ENCODE measurements at places on chromosomes 13 and 19. TPM values are rescaled to one million over a fixed set of nuclear protein-coding genes. Genes with fewer than 3 reads are reported as not detected.

Gene TMEM59L
- not detected for total RNA-seq

Gene IGFL2
- total RNA-seq, result 57.7 TPM

Gene DNAAF3
- 0.45 TPM for total RNA-seq

Gene ZNF729
- not detected for total RNA-seq

Gene ANGPTL8
- not detected for total RNA-seq

DNA sequence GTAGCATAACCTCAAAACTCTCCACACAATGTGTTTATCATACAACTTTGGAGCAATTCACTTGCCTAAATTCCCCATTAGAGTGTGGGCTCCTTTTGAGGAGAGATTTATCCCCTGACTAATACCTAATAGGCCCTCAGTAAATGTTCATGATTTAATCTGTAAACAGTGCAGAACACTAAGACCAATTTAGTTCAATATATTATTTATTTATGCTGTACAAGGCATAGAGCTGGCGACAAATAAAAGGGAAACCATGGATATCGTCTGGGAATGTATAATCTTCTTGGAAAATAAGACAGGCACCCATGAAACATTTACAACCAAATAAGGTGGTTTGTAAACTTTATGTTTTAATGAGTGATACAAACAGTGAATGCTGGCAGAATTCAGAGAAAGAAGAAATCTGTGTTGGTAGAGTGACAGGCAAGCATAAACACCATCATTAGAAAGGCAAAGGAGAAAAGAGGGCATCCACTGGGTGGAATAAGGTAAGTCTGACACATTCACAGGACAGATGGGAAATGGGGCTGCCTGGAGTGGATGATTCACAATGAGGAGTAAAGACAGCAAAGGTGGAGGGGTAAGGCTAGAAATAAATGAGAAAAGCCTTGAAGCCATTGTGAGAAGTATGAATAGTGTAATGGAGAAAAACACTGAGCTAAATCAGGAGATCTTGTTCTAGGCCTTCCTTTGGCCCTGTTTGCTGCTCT lies 106.1 kb upstream of the MIR17HG start:
- H3K36me3 ChIP-seq, result no peaks in the 10 kb centered on the region
- no peaks in the 10 kb centered on the region for H3K4me1 ChIP-seq
- no peak overlapping the region for H3K4me3 ChIP-seq
- no peak overlapping the region for H3K27ac ChIP-seq
- no peaks in the 10 kb centered on the region for H3K27me3 ChIP-seq

DNA sequence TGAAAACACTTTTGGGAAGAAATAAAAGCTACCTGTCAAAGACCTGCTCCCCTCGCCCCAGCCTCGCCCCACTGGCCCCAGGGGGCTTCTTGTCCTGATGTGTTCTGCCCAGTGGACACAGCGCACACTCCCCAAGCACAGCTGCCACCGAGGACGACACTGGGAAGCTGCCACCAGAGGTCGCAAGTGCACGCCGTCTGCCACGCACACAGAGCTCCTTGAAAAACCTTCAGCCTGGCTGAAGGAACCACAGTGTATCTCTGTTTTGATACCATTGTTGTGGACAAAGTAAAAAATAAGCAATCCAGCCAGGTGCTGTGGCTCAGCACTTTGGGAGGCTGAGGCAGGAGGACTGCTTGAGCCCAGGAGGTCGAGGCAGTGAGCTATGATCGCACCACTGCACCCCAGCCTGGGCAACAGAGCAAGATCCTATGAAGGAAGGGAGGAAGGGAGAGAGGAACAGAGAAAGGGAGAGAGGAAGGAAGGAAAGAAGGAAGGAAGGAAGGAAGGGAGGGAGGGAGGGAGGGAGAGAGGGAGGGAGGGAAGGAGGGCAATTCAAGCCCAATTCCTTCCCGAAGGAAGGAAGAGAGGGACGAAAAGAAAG lies 57.3 kb downstream of the CEBPG start:
- H3K36me3 ChIP-seq, result no peaks in the 10 kb centered on the region
- H3K27me3 ChIP-seq, result no peaks in the 10 kb centered on the region
- no peaks in the 10 kb centered on the region for H3K4me1 ChIP-seq
- DNase-seq, result peak; percentile 82

DNA sequence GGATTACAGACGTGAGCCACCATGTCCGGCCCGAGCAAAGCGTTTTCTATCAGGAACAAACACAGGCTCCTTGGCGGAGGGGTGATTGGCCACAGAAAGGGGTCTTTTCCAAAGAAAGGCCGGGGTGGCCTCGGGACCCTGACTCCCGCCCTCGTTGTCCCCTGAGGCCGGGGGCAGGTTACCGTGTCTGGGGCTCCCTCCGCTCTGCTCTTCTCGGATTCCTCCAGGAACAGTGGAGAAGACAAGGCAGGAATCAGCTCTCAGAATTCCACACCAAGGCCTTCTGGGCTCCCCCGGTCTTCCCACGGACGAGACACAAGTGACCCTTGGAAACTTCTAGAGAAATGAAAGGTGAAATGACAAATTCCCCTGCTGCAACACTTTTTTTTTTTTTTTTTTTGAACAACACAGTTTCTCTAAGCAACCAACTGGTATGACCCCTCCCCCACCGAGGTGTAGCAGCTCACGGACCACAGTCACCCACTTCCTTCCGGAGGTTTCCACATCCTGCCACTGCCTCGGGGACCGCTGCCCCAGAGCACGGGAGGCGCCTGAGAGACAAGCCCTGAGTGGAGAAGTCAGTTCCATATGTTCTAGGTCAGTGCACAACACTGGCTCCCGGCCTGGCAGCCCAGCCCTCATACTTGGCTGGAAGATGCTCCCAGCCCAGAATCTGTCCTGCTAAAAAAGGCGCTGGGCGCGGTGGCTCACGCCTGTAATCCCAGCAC lies 11.0 kb downstream of the MOB3A start:
- H3K4me3 ChIP-seq, result no peak overlapping the region
- H3K4me1 ChIP-seq, result peaks cover 4% of the 10 kb centered on the region
- no peaks in the 10 kb centered on the region for H3K27me3 ChIP-seq
- no peak overlapping the region for H3K27ac ChIP-seq

DNA sequence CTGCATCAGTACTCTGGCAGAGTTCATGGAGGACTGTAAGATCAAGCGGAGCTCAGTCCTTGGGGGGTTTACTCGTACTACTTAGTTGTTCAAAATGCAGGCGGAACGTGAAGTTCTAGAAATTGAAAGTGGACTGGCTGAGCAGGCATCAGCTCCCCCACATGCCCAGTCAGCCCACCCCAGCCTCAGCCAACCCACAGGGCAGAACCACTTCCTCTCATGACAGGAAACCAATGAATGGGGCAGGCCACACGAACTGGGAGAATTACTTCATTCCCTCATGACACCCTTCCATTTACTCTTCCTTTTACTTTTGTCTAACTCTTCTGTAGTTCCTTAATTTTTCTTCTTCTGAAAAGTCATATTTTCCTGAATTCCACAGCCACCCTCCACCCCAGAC lies 71.9 kb downstream of the FLT1 start:
- no peak for DNase-seq
- no peak overlapping the region for H3K27ac ChIP-seq
- H3K4me3 ChIP-seq, result no peak overlapping the region
- no peaks in the 10 kb centered on the region for H3K4me1 ChIP-seq

- H3K36me3 ChIP-seq, result no peaks in the 10 kb centered on the region
- no peak for DNase-seq
- H3K27ac ChIP-seq, result no peak overlapping the region
- H3K27me3 ChIP-seq, result no peaks in the 10 kb centered on the region
These were observed 16.4 kb downstream of the FPR3 start for GRCh38 chr19:51811344-51811743.

- H3K4me3 ChIP-seq, result no peak overlapping the region
- no peak overlapping the region for H3K27ac ChIP-seq
- H3K27me3 ChIP-seq, result no peaks in the 10 kb centered on the region
- H3K36me3 ChIP-seq, result no peaks in the 10 kb centered on the region
- no peak for DNase-seq
These were observed 62.1 kb upstream of the FREM2 start for GRCh38 chr13:38624822-38625221.

- DNase-seq, result no peak
- H3K36me3 ChIP-seq, result no peaks in the 10 kb centered on the region
These were observed 131.6 kb downstream of the SOX1 start for GRCh38 chr13:112198396-112199010.

- H3K27me3 ChIP-seq, result no peaks in the 10 kb centered on the region
- H3K36me3 ChIP-seq, result no peaks in the 10 kb centered on the region
- no peak overlapping the region for H3K27ac ChIP-seq
- no peak for DNase-seq
These were observed 29.9 kb upstream of the CEBPA start for GRCh38 chr19:33332248-33332647.

- H3K27ac ChIP-seq, result no peak overlapping the region
- H3K27me3 ChIP-seq, result no peaks in the 10 kb centered on the region
- no peak overlapping the region for H3K4me3 ChIP-seq
- H3K36me3 ChIP-seq, result no peaks in the 10 kb centered on the region
- no peaks in the 10 kb centered on the region for H3K4me1 ChIP-seq
- DNase-seq, result peak; percentile 9
These were observed 6.7 kb upstream of the F2RL3 start for GRCh38 chr19:16882146-16882545.

DNA sequence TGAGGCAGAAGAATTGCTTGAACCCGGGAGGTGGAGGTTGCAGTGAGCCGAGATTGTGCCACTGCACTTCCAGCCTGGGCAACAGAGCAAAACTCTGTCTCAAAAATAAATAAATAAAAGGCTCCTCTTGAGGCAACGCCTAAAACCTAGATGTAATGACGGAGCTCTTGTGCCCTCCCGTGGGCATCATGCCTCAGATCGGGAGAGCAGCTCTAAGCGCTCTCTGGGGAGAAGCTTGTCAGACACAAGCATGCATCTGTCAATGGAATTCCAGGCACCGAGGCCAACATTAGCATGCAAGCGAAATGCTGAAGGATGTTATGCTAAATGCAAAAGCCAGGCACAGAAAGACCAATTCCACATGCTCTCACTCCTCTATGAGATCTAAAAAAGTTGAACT lies 45.6 kb upstream of the MRI1 start:
- H3K27ac ChIP-seq, result no peak overlapping the region
- no peaks in the 10 kb centered on the region for H3K4me1 ChIP-seq
- H3K27me3 ChIP-seq, result no peaks in the 10 kb centered on the region
- no peak for DNase-seq

DNA sequence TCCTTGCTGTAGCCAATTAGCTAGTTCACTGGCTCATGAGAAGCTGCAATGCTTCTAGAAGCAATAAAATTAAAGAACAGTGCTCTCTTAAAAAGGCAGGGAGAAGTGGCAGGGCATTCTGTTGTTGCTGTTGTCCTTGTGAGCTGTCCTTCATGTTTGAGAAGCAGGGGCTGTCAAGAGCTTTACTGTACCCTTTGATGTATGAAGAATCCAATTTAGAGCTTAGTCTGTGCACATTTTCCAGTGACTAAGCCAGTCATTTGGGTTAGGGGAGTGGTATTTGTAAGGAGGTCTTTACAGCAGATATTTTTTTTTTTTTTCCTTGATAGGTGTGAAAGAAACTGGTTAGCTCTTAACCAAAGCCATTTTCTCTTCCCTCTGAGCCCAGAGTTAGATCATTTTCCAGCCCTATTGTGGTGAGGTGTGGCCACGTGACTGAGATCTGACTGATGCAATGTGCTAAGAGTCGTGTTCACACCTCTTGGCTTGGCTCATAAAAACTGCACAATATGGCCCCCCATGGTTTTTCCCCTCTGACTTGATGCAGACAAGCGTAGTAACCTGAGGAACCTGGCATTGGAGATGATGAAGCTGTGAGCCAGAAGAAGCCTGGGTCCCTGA lies 309.6 kb upstream of the TMTC4 start:
- no peak overlapping the region for H3K4me3 ChIP-seq
- no peak overlapping the region for H3K27ac ChIP-seq
- no peaks in the 10 kb centered on the region for H3K4me1 ChIP-seq
- no peak for DNase-seq
- H3K27me3 ChIP-seq, result no peaks in the 10 kb centered on the region

GRCh38 chr19:52621376-52621775 lies 16.8 kb downstream of the ZNF83 start:
- H3K4me1 ChIP-seq, result no peaks in the 10 kb centered on the region
- H3K27ac ChIP-seq, result no peak overlapping the region
- H3K4me3 ChIP-seq, result no peak overlapping the region
